ENCODE measurements at places on chromosomes 2 and 18.
A peak's percentile ranks its signal among the peaks of the same experiment; 100 is the strongest.

GRCh38 chr2:101036562-101036961 is 34.5 kb downstream of the RPL31 start:
- DNase-seq = no peak

DNA sequence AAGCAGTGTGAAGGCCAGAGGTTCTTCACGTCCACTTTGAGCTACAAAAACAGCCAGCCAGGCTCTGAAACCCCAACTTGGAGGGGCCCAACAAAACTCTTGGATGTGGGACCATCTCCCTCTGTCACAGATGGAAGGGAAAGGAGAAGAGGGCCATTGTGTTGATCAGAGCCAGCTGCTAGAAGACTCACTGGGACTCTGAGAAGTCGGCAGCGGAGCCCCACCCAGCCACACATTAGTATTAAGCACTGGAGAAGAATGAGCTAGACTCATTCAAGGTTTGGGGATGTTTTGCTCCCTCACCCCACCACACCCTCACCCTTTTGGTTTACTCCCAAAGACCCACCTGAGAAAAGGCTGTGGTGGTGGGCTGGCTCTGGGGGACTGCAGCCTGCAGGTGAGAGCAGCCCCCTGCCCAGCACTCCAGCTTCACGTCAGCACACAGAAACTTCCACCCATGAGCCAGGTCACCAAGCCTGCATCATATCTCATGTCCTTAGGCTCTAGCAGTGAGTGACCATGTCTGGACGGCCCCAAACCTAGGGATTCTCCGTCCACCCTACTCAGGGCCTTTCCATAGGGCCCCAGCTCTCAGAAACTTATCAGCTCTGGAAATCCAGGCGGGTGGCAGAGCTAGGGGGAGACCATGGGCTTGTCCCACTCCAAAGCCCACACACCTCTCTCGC is 12.6 kb downstream of the TEX51 start:
- no peak for DNase-seq

- DNase-seq = peak; percentile 16
Measured at GRCh38 chr2:15189216-15189615, 371.9 kb downstream of the NBAS start.

- DNase-seq = no peak
Measured at GRCh38 chr18:69958422-69958821, 10.7 kb upstream of the CD226 start.

- DNase-seq = no peak
Measured at GRCh38 chr2:110783196-110783873, 51.0 kb downstream of the ACOXL start.

DNA sequence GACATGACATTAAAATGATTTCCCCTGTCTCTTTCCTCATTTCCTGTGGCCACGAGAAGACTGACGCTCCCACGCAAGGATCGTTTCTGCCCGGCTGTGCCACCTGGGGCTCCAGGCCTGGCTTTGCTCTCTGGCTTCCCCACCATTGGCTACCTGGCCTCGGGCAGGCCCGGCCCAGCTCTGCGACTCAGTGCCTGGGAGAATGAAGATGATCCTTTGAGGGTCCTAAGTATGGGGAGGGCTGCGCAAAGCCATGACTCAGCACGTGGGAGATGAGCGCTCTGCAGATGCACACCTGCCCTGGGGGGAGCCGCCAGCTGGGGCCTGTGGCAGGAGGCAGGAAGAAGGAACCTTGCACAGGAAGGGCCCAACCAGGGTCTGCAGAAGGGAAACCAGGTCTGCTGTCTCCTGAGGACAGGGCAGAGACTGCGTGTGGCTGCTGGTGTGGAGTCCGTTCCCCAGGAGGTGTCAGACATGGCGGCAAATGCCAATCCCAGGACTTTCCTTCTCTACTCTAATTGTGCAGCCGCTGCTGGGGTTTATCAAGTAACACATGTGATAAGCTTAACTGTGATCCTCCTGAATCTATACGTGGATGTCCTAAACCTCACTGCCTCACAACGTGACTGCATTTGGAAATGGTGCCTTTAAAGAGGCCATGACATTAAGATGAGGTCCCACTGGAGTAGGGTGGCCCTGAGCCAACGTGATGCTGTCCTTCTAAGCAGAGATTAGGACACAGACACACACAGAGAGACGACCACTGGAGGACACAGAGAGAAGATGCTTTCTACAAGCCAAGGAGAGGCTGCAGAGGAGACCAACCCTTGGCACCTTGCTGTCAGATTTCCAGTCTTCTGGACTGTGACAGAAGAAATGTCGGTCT is 32.9 kb downstream of the MBP start:
- DNase-seq = no peak

DNA sequence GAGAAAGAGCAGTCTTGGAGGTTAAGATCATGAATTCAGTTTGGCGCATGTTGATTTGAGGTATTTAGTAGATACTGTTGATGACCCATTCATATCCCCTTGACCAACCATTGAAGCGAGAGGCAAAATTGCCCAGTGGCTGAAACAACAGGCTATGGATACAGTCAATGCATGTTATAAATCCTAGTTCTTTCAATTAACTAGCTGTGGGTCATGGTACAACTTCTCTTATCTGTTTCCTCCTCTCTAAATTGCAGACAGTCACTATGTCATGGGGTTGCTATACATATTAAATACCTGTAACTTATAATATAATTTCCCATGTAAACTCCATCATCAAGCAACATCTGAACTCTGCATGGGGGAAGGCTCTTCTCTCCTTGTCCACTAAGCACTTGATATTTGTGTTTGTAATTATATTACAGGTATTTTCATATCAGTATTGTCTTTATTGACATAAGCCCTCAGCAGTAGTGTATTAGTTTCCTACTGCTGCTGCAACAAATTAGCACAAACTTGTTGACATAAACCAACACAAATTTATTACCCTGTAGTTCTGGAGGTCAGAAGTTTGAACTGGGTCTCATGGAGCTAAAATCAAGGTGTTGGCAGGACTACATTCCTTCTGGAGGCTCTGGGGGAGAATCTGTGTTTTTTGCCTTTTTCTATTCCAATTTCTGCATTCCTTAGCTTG is 61.7 kb upstream of the ACTR3 start:
- no peak for DNase-seq

GRCh38 chr18:3330622-3331021 is 68.7 kb downstream of the MYL12B start:
- DNase-seq = no peak

GRCh38 chr2:96869822-96870625 is at the start of gene SEMA4C:
TSS of gene SEMA4C (minus strand) at chr2:96870080. CDS start at chr2:96867886, 2,194 bp downstream.
- DNase-seq = peak; percentile 59

DNA sequence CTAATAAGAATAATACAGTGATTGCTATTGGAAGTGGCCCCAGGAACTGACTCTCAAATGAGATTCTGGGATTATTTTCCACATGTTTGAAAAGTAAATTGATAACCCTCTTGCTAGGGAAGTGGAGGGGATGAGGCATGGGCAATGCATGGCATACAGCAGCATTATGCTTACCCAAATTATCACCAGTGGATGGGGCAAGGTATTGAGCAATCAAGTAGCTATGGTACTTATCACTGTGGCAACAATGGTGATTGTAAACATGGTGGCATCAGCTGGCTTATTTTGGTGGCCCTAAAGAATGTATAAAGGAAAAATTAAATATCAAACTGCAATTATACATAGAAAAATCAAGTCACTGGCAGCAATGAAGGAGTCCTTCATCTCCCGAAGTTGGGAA is 155.1 kb downstream of the FIGN start:
- no peak for DNase-seq

DNA sequence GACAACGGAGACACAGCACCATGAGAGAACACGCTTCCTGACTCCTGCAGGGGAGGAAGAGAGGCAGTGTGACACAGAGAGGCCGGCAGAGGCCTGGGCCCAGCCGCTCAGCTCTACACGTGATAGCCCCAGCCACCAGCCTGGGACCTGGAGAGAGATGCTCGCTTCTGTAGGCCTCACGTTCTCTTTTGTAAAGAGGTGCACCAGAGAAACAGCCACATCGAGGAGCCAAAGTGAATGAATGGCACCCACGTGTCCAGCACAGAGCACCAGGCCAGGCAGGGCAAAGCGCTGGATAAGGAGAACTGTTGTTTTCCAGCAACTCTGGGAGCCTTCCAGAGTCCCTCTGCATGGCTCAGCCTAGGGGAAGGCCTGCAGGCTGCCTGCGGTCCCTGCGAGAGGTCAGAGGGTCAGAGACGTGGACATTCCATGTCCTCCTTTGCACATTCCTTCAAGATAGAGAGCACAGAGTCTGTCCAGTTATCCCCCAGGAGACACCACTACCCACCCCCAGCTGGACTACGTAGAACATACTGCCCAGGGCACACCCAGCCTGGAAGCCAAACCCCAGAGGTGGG is 14.2 kb downstream of the LIMS2 start:
- DNase-seq = peak; percentile 6

GRCh38 chr2:45918463-45919159 is 267.1 kb downstream of the PRKCE start:
- no peak for DNase-seq

DNA sequence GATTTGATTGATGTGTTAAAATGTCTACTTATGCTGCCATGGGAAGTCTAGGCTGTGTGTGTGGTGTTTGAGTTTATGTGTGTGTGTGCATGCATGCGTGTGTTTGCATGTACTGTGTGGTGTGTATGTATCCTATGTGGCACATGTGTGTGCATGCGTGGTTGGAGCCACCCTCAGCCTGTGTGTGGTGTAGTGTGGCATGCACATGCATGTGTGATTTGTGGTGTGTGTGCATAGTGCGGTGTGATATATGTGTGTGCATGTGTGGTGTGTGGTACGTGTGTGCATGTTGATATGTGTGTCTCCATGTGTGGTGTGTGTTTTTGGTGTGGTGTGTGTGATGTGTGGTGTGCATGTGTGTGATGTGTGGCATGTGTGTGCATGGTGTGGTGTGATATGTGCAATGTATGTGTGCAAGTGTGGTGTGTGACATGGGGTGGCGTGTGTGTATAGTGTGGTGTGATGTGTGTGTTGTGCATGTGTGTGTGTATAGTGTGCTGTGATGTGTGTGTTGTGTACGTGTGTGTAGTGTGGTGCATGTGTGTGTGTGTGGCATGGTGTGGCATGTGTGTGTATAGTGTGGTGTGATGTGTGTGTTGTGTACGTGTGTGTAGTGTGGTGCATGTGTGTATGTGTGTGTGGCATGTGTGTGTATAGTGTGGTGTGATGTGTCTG is 66.6 kb upstream of the HDAC4 start:
- no peak for DNase-seq

DNA sequence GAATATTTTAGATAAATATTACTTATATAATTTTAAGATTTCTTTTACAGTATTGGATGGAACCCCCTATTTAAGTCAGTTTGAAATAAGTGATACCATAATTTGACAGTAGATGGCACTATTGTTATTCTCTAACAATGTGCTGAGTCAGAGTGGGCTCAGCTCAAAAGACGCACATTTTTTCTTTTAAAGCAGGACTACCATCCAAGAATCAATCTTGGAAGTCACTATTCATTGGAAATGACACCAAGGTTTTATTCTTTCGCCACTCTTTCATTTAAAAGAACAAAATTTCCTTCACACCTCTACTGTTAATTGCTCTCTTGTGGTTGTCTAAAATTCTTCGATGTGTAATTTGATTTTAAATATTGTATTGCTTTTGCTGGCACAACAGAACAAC is 32.6 kb upstream of the SPAG16 start:
- DNase-seq = no peak

DNA sequence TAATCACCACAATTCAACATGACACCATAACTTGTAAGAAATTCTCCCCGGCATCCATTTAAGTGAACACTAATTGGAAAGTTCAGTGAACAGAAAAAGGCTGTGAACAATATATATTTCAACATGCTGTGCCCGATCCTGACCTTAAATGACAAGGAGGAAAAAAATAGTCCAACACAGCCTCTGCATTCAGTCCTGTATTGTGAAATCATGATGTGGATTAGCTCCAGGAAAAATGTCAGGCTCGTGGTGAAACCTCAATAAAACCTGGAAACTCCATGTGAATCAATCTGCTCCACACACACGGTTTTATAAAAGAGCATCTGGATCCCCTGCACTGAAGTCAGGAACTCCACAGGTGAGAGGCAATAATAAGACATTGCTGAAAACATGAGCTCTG is 145.4 kb upstream of the SPOPL start:
- DNase-seq = no peak

DNA sequence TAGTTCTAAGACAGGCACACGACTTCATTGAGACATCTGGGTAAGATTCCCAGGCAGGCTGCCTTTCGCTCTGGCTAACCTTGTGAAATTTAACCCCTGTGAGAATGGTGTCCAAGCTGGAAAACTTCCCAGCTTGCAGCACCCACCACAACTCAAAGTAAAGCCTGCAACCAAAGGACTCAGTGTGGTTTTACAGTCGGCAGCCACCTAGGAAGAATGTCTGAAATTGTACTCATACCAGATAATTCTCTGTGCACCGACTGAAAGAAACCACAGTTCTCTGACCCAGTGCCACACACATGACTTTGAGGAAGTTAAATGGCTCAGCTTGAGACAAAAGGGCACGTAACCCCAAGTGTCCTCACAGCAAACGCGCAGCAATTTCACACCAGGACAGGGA is 125.7 kb downstream of the RBMS1 start:
- no peak for DNase-seq

GRCh38 chr2:14944562-14945346 is 312.2 kb downstream of the LRATD1 start:
- peak; percentile 58 for DNase-seq

DNA sequence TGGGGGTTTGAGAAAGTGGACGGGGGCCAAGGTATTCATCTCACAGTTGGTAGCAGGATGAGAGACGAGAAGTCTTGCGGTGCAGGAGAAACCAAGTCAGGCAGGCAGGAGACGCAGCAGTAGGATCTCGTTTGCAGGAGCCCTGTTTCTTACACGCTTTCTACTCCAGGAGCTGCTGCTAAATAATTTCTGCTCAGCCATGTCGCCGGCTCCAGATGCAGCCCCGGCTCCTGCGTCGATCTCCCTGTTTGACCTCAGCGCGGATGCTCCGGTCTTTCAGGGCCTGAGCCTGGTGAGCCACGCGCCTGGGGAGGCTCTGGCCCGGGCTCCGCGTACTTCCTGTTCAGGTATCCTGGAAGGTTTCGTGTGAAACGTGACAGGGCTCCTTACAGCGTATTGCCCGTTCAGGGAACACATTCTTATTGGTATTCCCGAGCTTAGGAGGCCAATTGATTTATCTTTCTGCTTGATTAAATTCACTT is 494 bp downstream of the ANKZF1 start:
- peak; percentile 45 for DNase-seq

GRCh38 chr18:77108001-77108692 is 24.4 kb downstream of the MBP start:
- DNase-seq = no peak

DNA sequence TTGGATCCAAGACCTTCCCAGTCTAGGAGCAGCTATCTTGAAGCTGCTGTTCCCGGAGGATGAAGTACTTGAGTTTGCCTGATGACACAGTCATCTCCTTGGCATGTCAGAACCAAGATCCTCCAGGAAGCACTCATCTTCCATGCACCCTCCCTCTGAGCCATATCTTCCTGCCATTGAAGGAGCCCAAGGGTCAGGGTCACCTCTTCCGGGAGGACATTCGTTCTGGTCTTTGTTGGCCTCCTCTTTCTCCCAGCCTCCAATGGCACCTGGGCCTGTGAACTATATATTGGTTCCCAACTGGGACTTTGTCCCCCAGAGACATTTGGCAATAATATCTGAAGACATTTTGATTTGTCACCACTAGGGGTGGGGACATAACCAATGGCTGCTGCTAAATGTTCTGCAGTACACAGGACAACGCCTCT is 4.2 kb upstream of the MYO7B start:
- no peak for DNase-seq

Measured in WTC11 (cell line).